ENCODE measurements at places on chromosomes 1 and 21. TPM values are rescaled to one million over a fixed set of nuclear protein-coding genes. Genes with fewer than 3 reads are reported as not detected.

PLD5 gene
- total RNA-seq = 1.8 TPM

- no peak overlapping the region for H3K4me3 ChIP-seq
- H3K36me3 ChIP-seq = no peaks in the 10 kb centered on the region
- H3K27me3 ChIP-seq = no peaks in the 10 kb centered on the region
- DNase-seq = no peak
These were observed 151.1 kb downstream of the LYPLAL1 start for GRCh38 chr1:219324629-219325367.

- H3K4me1 ChIP-seq = 0 out of 2 replicates have a peak, but pooled peaks cover 7% of the 10 kb centered on the region
- no peaks in the 10 kb centered on the region for H3K36me3 ChIP-seq
These were observed 24.9 kb downstream of the IL6R start for GRCh38 chr1:154429841-154430611.

YARS1 gene
- 184 TPM for total RNA-seq

- no peaks in the 10 kb centered on the region for H3K27me3 ChIP-seq
- no peak overlapping the region for H3K4me3 ChIP-seq
- peak; percentile 64 for DNase-seq
- no peaks in the 10 kb centered on the region for H3K36me3 ChIP-seq
These were observed 212.2 kb downstream of the LYPLAL1 start for GRCh38 chr1:219385787-219386427.

PRKCZ gene
- 45.9 TPM for total RNA-seq

- H3K27me3 ChIP-seq = no peaks in the 10 kb centered on the region
- peaks cover 12% of the 10 kb centered on the region for H3K36me3 ChIP-seq
- H3K27ac ChIP-seq = peak overlapping the region; percentile 90
- no peak overlapping the region for H3K4me3 ChIP-seq
- DNase-seq = no peak
These were observed 9.4 kb downstream of the C1orf116 start for GRCh38 chr1:207022996-207023679.

GCSAML gene
- not detected for total RNA-seq

DNA sequence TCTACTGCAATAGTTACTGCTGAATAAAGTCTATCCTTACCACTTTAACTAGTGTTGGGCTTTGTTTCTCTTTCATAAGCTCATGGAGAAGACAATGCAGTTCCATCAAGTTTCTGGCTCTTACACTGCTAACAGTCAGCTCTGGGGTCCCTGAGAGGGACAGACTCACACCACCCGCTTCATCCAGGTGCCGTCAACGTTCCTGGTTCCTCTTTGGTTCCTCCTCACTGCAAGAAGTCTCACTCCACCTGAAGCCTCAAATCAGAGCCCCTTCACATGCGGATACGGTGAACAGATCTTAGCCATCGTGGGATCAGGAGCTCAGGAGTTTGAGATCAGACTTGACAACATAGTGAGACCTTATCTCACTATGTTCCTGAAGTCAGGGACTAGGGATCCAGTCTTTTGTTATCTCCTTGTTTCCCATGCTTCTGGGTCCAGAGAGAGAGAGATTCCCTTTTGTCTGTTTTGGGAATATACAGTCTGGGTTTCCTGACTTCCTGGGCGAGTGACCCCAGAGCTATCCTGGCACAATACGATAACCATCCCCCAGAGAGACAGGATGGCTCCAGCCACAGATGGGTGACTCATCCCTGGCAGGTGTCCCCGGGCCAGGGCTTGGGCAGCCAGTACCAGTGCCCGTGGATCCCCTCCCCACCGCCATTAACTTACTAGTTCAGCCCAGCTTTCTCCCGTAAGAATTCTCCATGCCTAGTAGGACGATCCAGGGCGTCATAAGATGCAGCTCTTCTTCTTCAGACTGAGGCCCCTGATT is 14.3 kb upstream of the PCP4 start:
- no peaks in the 10 kb centered on the region for H3K36me3 ChIP-seq
- no peak overlapping the region for H3K4me3 ChIP-seq
- H3K27me3 ChIP-seq = no peaks in the 10 kb centered on the region
- DNase-seq = no peak
- peaks cover 15% of the 10 kb centered on the region for H3K4me1 ChIP-seq
- H3K27ac ChIP-seq = peak overlapping the region; percentile 50

DNA sequence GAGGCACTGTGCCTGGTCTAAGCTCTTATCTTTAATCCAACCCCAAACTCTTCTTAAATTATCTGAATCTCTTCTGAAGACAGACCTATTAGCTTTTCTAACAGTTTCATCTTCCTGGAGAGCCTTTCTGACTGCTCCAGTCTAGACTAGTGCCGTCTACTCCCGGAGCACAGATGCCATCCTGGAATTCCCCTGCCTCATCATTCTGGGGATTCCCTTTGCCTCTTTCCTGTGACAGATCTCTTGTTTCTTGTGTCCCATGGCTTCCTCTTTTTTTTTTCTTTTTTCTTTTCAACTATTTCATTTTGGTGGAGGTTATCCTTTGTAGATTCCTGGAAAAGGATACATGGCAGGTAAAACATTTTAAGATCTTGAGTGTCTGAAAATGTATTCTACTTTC is 11.7 kb downstream of the SEMA4A start:
- no peaks in the 10 kb centered on the region for H3K36me3 ChIP-seq
- no peak overlapping the region for H3K27ac ChIP-seq
- no peak overlapping the region for H3K4me3 ChIP-seq
- no peaks in the 10 kb centered on the region for H3K4me1 ChIP-seq
- DNase-seq = no peak

DNA sequence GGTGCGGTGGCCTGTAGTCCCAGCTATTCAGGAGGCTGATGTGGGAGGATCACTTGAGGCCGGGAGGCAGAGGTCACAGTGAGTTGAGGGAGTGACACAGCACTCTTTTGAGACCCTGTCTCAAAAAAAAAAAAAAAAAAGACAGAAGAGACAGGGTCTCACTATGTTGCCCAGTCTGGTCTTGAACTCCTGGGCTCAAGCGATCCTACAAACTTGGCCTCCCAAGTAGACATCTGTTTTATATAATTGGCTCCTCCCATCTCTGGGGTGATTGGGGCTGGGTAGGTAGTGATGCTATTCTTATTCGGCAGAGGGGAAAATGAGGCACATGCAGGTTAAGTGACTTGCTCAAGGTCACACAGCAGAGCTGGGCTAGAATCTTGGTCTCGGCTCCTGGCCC is 23.6 kb upstream of the VPS13D start:
- H3K4me3 ChIP-seq = no peak overlapping the region
- H3K27me3 ChIP-seq = no peaks in the 10 kb centered on the region
- DNase-seq = no peak
- no peaks in the 10 kb centered on the region for H3K36me3 ChIP-seq

DNA sequence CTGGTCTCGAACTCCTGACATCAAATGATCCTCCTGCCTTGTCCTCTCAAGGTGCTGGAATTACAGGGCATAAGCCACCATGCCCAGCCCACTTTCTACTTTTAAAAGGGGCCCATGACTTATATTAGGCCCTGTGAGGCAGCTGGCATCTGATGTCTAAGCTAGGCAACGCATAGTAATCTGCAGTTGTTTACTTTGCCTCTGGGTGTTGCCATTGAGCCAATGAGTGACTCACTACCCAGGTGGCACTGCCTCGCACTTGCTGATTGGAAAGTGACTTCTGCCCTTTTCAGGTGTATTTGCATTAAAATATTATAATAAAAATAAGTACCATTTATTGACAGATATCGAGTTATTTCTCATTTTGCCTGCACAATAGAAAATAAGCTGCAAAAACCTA is 84.9 kb downstream of the KIF14 start:
- no peak for DNase-seq
- H3K4me1 ChIP-seq = no peaks in the 10 kb centered on the region
- H3K36me3 ChIP-seq = no peaks in the 10 kb centered on the region
- no peak overlapping the region for H3K4me3 ChIP-seq

GRCh38 chr1:88802950-88803349 is 88.4 kb downstream of the GTF2B start:
- no peaks in the 10 kb centered on the region for H3K27me3 ChIP-seq
- no peak for DNase-seq
- no peaks in the 10 kb centered on the region for H3K4me1 ChIP-seq

DNA sequence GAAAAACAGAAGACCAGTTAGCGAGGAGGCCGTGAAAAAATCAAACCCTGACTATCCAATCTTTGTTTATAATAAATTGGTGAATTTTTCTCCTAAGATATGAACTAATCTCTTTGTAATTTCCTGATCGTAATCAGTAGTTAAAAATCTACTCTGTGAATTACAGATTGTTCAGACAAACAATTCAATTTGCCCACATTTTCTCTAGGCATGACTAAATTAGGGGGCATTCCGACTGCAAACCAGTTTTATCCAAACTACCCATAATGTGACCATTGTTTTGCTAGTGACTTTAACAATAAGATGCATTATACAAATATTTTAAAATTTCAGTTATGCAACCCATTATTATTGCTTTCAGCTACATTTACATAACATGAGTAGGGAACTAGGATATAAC is 546.9 kb upstream of the ADAMTS5 start:
- no peaks in the 10 kb centered on the region for H3K36me3 ChIP-seq
- no peak overlapping the region for H3K4me3 ChIP-seq
- DNase-seq = no peak
- no peaks in the 10 kb centered on the region for H3K4me1 ChIP-seq
- H3K27ac ChIP-seq = no peak overlapping the region

DNA sequence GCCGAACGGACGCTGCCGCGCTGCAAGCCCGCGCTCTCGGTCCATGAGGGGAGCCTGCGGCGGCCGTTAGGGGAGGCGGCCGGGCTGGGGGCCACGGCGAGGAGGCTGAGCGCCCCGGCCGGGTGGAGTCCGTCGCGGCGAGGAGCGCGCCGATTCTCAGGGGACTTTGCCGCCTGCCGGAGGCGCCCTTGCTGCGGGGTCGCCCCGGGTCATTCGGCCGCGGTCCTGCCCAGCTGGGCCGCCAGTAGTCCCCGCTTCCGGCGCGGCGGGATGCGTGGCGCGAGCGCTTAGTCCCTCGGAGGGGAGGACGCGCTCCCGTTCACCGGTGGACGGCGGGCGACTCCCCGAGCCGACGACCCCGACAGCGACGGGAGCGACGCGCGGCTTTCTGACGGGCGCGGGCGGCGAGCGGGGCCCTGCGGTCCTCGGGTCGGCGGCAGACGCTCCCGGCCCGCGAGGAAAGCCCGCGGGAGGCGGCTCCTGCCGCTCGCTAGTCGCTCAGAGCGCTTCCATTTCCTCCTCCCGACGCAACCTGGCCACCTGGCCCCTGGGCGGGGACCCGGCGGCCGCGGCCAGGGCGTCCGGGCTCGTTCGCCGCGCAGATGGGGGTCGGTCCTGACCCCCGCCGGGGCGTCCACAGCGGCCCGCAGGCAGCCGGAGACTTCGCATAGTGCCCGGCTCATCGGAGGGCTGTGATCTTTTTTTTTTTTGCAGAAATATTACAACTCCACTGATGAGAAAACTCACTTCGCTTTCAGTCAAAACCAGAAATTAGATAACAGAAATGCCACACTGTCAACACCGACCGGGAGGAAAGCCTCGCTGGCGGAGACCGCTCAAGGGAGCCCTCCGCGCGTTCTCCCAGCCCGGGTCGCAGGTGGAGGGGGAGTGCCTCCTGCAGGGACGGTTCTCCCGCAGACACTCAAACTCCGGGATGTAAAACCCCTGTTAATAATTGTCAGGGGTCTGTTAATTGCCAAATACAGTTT is 641 bp upstream of the ZBTB21 start:
- H3K4me1 ChIP-seq = peaks cover 4% of the 10 kb centered on the region
- H3K27me3 ChIP-seq = no peaks in the 10 kb centered on the region
- H3K4me3 ChIP-seq = peak overlapping the region; percentile 80
- H3K36me3 ChIP-seq = no peaks in the 10 kb centered on the region
- DNase-seq = peak; percentile 49
- H3K27ac ChIP-seq = peak overlapping the region; percentile 98

TTC22 gene
- 8.8 TPM for total RNA-seq

ATAD3C gene
- 0.84 TPM for total RNA-seq

- H3K4me1 ChIP-seq = 0 out of 2 replicates have a peak, but pooled peaks cover under 1% of the 10 kb centered on the region
- no peaks in the 10 kb centered on the region for H3K36me3 ChIP-seq
- no peak overlapping the region for H3K4me3 ChIP-seq
- DNase-seq = no peak
- H3K27ac ChIP-seq = no peak overlapping the region
These were observed 25.3 kb upstream of the TTF2 start for GRCh38 chr1:117034791-117035290.

C1orf52 gene
- 30.7 TPM for total RNA-seq

DNA sequence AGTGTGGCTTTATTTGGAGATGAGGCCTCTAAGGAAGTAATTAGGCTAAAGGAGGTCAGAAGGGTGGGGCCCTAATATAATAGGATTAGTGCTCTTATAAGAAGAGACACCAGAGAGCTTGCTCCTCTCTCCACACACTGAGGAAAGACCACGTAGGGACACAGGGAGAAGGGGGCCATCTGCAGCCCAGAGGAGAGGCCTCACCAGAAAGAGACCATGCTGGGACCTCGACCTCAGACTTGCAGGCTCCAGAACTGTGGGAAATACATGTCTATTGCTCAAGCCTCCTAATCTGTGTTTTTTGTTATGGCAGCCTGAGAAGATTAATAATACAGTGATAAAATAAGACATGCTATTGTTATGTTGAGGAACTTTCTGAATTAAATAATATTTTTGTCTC is 8.3 kb downstream of the RCAN1 start:
- H3K27ac ChIP-seq = no peak overlapping the region
- H3K4me1 ChIP-seq = no peaks in the 10 kb centered on the region
- H3K36me3 ChIP-seq = no peaks in the 10 kb centered on the region
- DNase-seq = no peak

- H3K4me1 ChIP-seq = peaks cover 15% of the 10 kb centered on the region
- H3K27me3 ChIP-seq = no peaks in the 10 kb centered on the region
- H3K36me3 ChIP-seq = peaks cover 2% of the 10 kb centered on the region
- H3K27ac ChIP-seq = no peak overlapping the region
- H3K4me3 ChIP-seq = no peak overlapping the region
- no peak for DNase-seq
These were observed 52.2 kb downstream of the ZBTB40 start for GRCh38 chr1:22503721-22504410.

DNA sequence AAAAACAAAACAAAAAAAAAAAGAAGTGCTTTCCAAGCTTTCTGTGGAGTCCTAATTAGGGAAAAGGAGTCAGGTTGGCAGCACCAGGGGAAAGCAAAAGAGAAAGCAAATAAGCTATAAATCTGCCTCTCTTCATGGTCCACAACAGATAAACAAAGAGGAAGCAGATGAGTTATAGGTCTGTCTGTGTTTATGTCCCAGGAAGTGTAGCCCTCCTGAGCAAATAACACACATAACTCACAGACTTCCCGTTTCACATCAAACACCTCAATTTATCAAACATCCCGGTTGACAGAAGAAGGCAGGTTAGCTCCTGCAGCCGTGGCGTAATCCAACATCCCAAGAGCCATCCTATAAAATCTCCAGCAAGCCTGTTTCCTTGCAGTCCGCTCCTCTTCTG is 5.6 kb upstream of the SLC2A5 start:
- no peak overlapping the region for H3K4me3 ChIP-seq
- H3K27ac ChIP-seq = no peak overlapping the region
- H3K4me1 ChIP-seq = peaks cover 21% of the 10 kb centered on the region
- H3K27me3 ChIP-seq = no peaks in the 10 kb centered on the region

DNA sequence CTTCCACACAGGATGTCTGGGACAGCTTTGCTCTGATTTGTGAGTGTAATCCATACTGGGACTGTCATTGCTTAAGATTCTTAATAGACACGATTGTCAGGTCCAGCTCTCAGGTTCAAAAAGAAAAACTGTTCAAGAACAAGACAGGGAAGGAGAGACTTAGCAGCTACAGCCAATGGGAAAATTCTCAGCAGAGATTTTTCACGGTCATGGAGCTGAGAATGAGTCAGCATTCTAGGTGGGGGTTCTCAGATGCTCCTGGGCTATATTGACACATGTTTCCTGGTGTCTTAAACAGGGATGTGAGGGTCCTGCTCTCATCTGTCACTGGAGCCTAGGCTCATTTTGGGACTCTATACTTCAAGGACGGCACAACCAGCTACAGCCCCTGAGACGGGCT is 318.3 kb downstream of the RRAGC start:
- no peak overlapping the region for H3K4me3 ChIP-seq
- DNase-seq = no peak
- H3K27me3 ChIP-seq = no peaks in the 10 kb centered on the region
- no peaks in the 10 kb centered on the region for H3K36me3 ChIP-seq
- no peaks in the 10 kb centered on the region for H3K4me1 ChIP-seq

All from Caco-2 (cell line).